ENCODE measurements at places on chromosomes 16 and 17. TPM values are rescaled to one million over a fixed set of nuclear protein-coding genes. Genes with fewer than 3 reads are reported as not detected.

The CHST4 gene
- 0.26 TPM for total RNA-seq

GRCh38 chr16:62985722-62986121 is 949.5 kb upstream of the CDH8 start:
- DNase-seq = no peak

The PGAP3 gene
- total RNA-seq = 13.6 TPM

The ALOX15B gene
- 2.9 TPM for total RNA-seq

The C16orf96 gene
- total RNA-seq = 0.10 TPM

The KRT20 gene
- total RNA-seq = 1.2 TPM

DNA sequence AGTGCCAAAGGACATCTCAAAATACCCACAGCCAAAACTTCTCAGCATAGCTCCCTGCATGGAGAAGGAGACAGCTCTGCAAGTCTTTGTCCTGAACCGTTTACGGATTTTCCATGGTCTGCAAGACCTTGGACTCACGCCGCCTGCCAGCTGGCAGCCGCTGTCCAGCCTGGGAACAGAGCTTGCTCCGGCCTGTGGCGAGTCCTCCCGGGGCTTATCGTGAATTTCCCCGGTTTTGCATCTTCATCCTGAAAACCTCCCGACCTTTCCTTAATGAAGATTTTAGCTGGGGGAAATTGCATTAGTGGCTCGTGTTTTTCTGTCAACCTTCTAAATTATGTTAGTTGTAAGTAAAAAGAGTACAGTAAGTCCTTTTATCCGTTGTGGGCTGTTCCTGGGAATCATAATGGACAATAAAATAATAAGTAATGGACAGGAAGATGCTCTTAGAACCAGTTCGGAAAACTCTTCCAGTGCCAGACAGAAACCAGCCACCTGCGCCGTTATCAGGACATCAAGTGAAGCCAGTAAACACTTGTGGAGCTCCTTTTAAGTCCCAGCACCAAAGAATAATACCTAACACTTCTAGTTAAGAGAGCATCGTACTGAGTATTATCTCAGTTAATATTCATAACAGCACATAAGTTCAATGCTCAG is 112.4 kb upstream of the NOL11 start:
- peak; percentile 89 for DNase-seq

- DNase-seq = no peak
Measured at GRCh38 chr16:71727551-71728324, 3.2 kb upstream of the PHLPP2 start.

DNA sequence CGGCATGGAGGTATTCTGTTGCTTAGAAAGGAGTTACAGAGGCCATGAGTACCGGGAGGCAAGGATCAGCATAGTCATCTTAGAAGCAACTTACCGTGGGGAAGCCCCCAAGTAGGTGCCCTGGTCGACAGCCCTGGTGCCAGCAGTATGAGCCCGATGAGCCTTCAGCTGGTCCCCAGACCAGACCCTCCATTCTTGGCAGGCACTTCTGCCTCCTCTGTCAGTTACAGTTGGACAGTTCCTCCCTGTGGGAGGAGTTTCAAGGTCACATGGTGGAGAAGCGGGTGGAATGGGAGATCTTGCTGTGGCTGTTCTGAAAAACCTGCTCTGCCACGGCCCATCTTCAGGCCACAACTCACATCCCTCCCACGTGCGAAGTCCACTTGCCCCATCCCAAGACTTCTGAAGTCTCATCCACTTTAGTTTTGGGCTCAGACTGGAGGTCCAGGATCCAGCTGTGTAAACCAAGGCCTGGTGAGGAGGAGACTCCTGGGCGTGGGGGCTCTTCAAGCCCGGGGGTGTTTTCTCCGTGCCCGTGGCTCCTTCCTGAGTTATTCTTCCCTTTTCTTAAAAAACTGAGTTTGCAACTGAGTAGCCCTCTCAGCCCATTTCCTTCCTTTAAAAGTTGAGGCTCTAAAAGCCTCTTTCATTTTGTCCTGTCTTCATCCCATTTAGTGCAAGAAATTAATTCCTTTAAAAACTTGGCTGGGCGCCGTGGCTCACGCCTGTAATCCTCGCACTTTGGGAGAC is 133.5 kb downstream of the SEC14L1 start:
- DNase-seq = no peak
